ENCODE measurements at places on chromosomes 6 and 20.

DNA sequence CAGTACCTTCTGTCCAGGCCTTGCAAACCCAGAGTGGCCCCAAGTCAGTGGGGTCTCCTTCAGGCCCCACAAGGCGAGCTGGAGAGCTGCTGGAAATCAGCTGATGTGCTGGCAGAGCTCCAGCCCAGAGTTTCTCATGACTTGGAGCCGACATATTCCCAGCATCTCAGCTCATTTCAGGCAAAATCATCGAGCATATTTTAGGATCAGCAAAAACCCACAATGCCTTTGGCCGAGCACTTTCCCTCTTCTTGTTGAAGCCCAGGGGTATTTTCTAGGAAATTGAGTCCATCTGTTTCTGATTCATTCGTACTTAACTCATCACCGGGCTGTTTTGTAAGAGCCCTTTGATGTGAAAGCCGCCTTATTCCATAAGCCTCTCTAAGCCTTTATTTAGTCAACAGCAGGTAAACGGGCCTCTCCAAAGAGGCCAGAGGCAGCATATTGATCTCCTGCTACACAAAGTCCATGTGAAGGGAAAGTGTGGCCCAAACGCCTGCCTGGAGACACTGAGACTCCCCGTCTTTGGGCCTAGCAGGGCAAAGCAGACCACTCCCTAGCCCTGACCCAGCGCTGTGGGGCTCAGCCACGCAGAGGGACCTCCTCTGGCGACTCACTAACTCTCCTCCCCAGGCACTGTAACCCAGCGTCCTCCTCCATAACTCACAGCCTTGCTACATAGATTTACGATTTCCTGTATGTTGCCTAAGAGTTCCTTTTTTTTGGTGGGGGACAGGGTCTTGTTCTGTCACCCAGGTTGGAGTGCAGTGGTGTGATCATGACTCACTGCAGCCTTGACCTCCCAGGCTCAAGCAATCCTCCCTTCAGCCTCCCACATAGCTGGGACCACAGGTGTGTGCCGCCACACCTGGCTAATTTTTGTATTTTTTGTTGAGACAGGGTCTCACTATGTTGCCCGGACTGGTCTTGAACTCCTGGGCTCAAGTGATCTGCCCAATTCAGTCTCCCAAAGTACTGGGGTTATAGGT is 12.1 kb upstream of the C20orf203 start:
- DNase-seq = no peak

GRCh38 chr6:109705258-109705657 is 14.2 kb downstream of the FIG4 start:
- DNase-seq = peak; percentile 70

- DNase-seq = no peak
These were observed 101.7 kb upstream of the FOXA2 start for GRCh38 chr20:22686097-22686496.

GRCh38 chr6:138031417-138031816 is 75.8 kb downstream of the PERP start:
- DNase-seq = no peak

- no peak for DNase-seq
These were observed 304.1 kb downstream of the LAMA2 start for GRCh38 chr6:129186988-129187387.

DNA sequence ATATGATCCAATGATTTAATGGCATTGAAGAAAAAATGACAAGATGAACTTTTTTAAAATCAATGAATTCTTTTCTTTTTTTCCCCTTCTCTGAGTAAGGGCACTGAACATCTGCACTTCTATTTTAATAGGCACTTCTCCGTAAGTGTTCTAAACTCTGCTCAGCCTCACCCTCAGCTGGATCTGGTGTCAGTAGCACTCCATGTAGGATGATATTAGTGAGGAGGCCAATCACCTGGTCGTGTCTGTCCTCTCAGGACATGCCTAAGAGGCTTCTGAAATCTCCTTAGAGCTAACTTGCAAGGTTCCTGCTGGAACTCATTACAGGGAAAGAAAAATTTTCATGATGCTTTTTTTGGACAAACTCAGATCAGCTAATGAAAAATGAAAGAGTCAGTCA is 148.6 kb upstream of the MLIP start:
- DNase-seq = no peak

DNA sequence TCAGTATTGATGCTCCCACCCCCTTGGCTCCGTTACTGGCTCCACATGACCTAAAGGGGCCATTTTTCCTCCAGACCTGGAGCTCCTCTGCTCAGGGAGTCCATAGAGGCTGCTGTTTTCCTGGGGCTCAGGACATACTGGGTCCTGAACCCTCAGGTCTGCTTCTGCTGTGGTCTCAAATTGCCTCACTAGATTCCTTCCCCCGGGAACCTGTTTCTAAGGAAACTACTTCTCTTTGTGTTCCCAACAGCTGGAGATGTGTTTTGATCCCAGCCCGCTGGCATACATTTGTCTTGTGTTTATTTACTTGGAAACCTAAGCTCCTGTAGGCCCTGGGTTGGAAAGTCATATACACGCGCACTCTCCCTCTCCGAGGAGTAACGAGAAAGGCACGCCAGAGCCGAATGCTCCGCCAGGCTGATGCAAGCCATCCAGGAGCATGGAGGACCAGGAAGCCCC is 222.8 kb downstream of the UST start:
- no peak for DNase-seq

DNA sequence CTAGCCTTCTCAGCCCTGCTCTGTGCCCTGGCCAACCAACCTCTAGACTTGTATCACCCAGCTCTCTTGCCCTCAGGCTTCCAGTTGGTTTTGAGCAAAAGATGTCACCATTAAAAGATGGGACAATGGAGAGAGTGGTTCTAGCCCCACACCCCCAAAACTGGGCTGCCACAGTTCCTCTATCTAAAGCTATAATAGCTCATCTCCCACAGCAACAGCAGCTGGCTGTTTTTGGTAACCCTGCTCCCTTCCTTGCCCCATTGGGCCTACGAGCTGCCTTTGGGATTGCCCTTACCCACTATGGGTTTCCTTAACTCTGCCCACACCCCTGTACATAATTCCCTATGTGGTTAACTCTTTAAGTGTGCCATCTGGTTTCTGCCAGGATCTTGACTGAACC is 7.6 kb upstream of the SRSF3 start:
- DNase-seq = no peak

GRCh38 chr20:25565578-25566157 is 19.7 kb downstream of the NINL start:
- DNase-seq = no peak

- no peak for DNase-seq
These were observed 95.6 kb upstream of the SHLD1 start for GRCh38 chr20:5654557-5654956.

DNA sequence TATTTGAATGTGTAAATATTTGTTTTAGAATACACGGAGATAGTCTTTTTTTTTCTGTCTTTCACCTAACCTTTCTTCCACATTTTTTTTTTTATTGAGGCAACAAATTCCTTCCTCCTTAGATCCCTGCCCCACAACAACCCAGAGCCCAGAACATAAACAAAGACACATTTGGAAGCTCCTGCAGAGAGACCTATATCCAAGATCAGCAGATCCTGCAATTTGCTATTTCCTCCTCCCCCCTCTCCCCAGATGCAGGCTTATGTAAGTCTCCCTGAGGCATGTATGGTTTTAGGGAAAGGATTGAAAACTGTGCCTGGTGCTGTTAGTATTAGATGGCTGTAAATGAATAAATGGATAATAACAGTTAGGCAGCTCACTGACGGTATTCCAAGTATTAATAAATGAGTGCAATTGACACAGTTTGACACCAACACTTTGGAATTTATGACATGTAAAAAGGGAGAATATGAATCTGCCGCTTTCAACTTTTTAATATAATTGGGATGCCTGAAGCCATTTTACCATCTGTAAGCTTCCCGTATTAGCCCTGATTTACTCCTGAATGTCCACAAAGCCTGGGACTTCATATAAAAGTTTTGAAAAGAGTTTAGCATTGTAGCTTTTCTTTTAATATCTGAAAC is 608.3 kb upstream of the CITED2 start:
- DNase-seq = no peak

DNA sequence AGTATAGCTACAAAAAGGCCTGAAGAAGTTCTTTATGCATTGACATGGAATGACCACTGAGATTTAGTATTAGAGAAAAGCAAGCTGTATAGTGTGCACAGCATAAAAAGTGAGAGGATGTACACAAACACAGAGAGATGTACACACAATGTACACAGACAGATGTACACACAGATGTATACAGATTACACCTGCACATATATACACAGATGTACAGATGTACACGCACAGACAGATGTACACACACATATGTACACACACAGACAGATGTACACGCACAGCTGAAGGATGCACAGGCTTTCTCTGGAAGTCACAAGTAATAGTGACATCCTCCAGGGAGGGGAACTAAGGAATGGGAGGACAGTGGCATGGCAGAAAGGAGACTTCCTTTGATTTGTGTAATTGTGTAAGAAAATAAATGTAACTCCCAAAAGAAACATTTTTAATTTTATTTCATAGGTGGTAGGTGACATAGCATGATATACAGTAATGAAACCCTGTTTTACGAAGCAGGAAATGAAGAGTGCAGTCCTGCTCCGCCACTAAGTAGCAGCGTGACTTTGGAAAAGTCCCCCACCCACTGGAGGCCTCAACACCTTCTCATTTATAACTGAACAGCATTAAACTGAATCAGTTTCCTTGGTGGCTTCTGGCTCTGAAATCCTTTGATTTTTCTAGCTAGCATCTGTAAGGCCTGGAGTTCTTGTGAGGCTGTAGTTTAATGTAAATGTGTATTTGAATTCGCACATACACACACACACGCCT is 14.1 kb downstream of the NFATC2 start:
- peak; percentile 40 for DNase-seq

DNA sequence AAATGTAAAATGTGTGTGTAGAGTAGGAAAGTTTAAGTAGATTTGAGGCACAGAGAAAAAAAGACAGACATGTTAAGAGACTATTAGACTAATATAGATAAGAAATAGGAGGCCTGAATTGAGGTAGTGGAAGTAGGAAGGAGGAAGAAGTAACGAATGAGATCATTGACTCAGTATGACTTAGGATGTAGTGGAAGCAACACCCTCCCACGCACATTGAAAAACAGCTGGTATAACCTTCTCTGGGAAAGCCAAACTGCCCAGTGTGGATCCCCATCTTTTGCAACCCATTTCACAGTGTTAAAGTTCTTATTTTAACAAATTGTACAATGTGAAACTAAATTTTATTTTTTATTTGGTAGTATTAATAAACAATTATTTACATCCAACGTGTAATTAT is 89.1 kb downstream of the GRIK2 start:
- no peak for DNase-seq

DNA sequence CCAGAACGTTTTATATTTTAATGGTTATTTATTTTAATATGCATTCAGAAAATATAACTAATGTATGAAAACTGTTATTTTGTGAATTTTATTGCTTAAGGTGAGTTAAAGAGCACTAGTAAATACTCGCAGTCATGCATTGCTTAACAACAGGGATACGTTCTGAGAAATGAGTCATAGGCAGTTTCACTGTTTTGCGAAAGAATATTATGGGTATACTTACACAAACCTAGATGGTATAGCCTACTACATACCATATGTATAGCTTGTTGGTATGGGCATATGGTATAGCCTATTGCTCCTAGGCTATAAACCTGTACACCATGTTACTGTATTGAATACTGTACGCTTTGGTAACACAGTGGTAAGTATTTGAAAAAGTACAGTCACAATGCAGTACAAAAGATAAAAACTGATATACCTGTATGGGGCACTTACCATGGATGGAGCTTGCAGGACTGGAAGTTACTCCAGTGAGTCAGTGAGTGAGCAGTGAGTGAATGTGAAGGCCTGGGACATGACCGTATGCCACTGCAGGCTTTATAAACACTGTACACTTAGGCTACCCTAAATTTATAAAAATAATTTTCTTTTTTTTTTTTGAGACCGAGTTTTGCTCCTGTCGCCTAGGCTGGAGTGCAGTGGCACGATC is 38.5 kb downstream of the ARFGEF2 start:
- DNase-seq = no peak

GRCh38 chr6:1037430-1038202 is 274.3 kb upstream of the FOXQ1 start:
- no peak for DNase-seq

GRCh38 chr20:44750081-44750805 is 4.6 kb downstream of the KCNK15 start:
- no peak for DNase-seq

GRCh38 chr20:62349556-62350097 is 17.5 kb downstream of the LAMA5 start:
- no peak for DNase-seq

GRCh38 chr20:57560554-57561355 is at the start of gene PCK1:
Gene PCK1, plus strand, starts transcription at chr20:57561110. Its CDS starts 302 bp downstream, at chr20:57561412.
- no peak for DNase-seq

GRCh38 chr6:125546841-125547251 is 202.6 kb upstream of the HEY2 start:
- DNase-seq = no peak

- no peak for DNase-seq
These were observed 56.6 kb downstream of the SYTL3 start for GRCh38 chr6:158706369-158706982.

DNA sequence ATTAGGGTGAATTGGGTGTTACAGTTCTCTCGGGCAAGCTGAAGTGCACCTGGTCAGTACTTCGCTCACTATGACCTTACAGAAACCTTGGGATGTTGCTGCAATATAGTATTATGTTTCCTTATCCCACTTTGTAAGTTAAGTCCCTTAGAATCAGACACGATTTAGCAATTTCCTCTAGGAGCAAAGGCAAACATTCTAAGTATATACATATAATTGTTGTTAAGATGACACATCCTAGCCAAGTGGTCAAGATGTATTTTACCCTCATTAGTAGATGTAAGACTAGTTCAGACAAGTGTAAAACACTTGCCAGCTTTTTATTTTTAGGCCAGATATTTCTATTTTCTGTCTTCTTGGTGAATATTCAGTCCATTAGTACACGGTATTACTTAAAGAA is 31.1 kb upstream of the RGS17 start:
- DNase-seq = no peak

- no peak for DNase-seq
These were observed 6.2 kb downstream of the RALGAPA2 start for GRCh38 chr20:20706285-20706684.

- DNase-seq = no peak
These were observed 13.3 kb downstream of the OR2H2 start for GRCh38 chr6:29598172-29598747.

DNA sequence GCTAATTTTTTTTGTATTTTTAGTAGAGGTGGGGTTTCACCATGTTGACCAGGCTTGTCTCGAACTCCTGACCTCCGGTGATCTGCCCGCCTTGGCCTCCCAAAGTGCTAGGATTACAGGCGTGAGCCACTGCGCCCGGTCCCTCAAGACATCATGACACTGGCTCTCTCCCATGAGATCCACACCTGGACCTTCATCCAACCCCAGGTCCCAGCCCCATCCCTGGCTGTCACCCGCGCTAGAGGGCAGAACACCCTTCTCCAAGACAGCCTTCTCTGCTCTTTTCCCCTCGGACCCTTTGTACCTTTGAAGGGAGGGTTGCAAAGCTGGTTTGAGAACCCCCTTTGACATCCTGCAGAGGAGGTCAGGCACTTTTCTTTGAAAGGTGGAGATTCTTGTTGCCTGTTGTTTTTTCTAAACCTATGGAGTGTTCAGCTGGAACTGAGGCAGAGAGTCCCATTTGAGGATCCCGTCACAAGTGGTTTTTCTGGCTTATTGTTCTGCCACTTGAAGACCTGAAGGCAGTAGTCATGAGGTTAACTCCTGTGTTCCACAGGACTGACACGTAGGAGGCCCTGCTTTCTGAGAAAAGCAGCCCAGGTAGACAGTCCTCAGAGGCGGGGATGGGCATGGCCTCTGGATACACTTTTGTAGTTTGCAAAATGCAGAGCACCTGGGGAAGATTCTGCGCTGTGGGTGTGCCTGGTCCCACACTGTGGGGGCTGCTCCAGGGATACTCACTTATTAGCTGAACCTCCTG is 171.1 kb upstream of the SNX9 start:
- DNase-seq = no peak
